ENCODE measurements at places on chromosomes 1 and 21.

DNA sequence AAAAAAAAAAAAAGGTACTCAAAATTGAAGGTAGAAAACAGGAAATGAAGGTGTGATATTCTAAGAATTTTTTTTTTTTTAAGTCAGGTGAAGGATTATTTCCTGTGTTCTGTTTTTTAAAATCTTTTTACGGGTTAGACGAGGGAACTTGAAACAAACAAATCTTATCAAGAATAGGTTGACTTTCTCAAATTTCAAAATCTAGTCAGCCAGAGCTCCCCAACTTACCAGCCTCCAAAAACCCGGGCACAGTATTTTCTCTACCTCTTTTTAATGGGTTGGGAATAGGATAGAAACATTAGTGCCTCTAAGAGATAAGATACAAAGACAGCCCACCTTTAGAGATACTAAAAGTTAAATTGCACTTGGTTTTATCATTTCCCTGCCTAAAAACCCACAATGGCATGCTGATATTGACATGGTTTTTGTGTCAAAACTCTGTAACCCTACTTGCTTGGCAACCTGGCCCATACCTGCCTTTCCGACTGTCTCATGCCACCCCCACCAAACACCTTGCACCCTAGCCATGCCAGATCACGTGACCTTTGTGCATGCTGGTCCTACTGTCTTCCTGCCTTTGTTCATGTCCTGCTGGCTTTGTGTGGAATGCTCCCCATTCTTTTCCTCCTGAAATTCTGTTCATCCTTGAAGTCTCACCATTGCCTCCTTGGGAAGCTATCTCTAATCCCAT, 4.2 kb downstream of the RCAN3 start:
- no peak for DNase-seq

DNA sequence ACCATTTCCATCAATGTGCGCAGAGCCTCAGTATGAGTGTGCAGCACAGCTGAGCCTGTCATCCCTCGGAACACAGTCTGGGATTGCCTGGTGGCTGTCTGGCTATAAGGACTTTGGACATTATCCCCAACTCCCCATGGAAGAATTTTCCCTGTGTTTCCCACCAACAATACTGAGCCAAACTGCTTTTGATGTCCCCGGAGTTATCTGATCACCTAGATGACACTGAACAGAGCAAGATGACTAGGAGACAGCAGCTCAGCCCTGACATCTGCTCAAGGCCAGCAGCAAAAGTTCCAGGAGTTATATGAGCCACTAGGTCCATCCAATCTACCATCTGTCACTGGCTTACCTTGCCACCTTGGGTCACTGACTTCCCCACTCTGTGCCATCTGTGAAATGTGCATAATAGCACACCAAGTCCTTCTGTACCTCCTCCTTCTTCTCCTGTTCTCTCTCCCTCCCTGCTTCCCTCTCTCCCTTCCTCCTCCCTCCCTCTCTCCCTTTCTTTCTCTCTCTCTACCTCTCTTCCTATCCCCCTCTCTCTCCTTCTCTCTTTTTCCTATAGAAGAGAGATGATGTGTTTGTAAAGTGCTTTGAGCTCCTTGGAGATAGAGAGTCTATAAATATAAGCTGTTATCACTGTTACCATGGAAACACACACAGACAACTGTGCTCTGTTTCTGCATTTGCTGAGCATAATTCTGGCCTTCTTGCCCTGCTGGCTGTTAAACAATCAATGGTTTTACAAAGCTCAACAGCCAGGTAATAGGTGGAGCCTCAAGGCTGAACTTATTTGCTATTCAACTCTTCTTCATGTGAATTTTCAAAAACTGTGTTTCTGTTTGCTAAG, 19.7 kb upstream of the ATP1B1 start:
- DNase-seq = no peak

DNA sequence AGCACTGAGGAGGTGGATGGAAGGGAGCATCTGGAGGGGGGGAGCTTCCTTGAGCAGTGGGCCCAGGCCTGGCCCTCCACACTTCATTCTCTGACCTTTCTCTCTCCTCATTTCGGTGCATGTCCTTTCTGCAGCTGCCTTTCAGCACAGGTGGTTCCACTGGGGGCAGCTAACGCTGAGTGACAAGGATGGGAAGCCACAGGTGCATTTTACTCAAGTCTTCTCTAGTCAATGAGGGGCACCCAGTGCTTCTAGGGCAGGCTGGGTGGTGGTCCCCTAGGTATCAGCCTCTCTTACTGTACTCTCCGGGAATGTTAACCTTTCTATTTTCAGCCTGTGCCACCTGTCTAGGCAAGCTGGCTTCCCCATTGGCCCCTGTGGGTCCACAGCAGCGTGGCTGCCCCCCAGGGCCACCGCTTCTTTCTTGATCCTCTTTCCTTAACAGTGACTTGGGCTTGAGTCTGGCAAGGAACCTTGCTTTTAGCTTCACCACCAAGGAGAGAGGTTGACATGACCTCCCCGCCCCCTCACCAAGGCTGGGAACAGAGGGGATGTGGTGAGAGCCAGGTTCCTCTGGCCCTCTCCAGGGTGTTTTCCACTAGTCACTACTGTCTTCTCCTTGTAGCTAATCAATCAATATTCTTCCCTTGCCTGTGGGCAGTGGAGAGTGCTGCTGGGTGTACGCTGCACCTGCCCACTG, 43.2 kb downstream of the YARS1 start:
- DNase-seq = no peak

- peak; percentile 71 for DNase-seq
These were observed 7.8 kb upstream of the PTTG1IP start for GRCh38 chr21:44881198-44881872.

DNA sequence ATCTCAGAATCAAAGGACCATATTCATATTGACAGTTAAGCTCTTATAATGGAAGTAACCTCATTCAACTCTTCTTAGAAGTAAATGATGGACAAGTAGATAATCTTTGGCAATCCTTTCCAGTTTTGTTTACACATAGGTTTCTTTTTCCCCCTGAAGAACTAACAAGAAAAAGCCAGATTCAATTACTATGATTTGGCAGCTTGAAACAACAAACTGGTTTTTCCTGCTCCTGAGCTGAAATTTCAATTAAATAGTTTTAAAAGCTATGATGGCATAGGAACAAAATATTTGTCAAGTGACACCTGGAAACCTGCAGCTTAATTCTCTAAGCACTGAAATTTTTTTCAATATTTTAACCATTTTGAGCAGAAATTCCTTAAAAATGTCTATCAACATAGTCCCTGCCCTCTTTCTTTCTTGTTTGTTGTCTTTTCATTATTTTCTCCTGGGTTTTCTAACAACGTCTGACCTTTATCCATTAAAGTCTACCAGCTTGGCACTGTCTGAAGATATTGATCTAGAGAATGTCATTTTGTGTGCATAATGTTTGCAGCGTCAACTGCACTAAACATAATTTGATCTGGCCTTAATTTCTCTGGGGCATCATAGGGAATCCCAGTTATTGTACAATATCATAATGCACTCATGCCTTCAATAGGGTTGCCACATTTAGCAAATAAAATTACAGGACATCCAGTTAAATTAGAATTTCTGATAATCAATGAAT, 4.0 kb upstream of the SLC35A3 start:
- no peak for DNase-seq

GRCh38 chr1:166133857-166134256, 32.9 kb downstream of the FAM78B start:
- DNase-seq = no peak

DNA sequence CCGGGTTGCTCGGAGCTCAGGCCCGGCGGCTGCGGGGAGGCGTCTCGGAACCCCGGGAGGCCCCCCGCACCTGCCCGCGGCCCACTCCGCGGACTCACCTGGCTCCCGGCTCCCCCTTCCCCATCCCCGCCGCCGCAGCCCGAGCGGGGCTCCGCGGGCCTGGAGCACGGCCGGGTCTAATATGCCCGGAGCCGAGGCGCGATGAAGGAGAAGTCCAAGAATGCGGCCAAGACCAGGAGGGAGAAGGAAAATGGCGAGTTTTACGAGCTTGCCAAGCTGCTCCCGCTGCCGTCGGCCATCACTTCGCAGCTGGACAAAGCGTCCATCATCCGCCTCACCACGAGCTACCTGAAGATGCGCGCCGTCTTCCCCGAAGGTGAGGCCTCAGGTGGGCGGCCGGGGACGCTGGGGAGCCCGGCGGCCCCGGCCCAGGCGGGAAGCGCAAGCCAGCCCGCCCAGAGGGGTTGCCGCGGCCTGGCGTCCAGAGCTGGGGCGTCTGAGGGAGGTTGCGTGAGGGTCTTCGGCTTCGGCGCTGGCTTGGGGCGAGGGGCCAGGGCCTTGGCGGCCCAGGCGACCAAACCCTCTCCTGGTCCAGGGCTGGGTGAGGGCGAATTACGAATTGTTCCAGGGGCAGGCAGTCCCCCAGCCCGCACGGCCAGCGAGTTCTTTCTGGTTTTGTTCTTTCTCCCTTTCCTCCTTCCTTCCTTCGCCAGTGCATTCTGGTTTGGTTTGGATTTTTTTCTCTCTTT, 805 bp downstream of the SIM2 start:
- no peak for DNase-seq

DNA sequence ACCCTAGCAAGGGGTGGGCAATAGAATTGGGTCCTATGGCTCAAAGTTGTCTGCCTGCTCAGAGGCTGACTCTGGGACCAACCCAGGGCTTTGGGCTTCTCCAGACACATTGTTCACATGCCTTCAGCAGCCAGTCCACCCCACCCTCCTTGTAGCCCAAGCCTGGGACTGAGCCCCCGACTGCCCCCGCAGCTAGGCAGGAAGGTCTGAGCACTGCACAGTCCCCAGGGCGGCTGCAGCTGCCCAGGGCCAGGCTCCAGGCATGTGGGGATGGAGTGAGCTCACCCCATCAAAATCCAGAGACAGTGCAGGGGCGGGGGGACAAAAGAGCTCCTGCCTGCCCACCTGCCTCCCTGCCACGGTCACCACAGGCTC, 35.6 kb downstream of the HSPG2 start:
- peak; percentile 94 for DNase-seq

DNA sequence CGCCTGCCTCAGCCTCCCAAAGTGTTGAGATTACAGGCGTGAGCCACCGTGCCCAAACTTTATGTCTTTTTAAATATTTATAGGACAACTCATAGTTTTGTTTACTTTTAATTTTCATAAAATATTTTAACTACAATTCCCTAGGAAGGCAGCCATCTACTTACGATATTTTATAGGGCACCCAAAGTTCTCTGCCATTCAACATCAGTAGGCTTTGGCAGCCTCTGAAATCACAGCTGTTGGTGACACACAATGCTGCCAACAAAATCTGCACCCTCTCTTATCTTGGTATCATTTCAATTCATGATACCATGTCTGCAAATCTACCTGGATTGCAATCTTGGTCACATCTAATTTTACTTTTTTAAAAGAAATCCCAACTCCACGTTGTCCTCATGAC, 27.1 kb upstream of the ERO1B start:
- no peak for DNase-seq

DNA sequence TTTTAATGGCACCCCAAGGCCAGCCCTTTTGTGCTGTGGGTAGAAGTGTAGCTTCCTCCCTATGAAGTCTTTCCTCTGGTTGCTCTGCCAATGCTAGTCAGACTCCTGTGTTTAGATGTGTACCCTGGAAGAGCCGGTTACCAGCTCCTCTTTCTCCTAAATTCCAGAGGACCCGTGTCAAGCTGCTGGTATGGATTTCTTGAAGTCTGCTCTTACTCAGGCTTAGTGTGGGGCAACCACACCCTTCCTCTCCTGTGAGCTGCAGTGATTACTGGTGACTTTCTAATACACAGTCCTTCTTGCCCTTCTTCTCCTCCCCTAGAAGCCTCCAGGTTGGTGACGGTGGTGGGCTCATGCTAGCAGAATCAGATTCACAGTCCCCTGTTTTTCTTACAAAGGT, 74.1 kb upstream of the AKT3 start:
- DNase-seq = peak; percentile 77

DNA sequence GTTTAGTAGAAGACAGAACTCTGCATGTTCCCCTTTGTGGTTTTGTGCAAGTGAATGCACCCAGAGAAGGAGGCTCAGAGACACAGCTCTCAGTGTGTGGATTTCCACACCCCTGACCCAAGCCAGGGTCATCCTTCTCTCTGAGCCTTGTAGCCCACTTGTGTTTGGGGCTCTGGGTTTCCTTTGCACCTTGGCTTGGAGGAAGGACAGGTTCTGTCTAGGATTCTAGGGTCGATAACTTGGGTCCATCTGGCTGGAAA, 27.2 kb downstream of the MYOG start:
- no peak for DNase-seq

GRCh38 chr1:11485191-11485590, 6.2 kb downstream of the DISP3 start:
- no peak for DNase-seq

DNA sequence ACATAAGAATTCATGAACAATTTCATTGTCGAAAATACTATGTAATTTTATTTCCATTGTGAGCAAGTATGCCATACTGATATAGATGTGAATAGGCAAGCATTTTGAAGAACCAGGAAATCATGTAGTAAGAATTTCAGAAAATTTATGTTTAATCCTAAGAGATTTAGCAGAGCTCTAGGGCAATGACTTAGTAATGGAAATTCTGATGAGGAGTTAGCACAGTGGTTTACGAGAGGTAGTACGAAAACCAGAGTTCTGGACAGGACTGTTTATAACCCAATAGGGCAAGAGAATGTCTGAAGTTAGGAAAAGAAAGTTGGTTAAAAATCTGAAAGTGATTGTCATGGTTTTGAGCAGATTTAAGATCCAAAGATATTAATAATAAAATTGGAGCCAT, 439.6 kb upstream of the DEPDC1 start:
- DNase-seq = no peak

- no peak for DNase-seq
These were observed 329.3 kb downstream of the DSCAM start for GRCh38 chr21:40517646-40518045.

DNA sequence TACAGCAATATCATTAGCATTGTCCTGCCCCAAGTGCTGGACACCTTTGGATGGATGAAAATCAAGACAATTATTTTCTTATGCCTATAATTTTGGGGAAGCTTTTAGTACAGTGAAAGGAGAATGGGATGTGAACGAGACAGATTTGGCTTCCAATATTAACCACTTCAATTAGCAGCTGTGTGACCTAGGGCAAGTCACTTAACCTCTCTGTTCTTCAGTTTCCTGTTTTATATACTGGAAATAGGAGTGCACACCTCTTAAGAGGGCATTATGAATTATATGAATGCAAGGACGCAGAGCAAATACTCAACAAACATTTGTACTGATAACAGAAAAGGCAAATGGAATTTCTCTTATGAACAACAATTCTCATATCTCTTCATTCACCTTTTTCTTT, 18.5 kb downstream of the CYP2J2 start:
- DNase-seq = no peak

DNA sequence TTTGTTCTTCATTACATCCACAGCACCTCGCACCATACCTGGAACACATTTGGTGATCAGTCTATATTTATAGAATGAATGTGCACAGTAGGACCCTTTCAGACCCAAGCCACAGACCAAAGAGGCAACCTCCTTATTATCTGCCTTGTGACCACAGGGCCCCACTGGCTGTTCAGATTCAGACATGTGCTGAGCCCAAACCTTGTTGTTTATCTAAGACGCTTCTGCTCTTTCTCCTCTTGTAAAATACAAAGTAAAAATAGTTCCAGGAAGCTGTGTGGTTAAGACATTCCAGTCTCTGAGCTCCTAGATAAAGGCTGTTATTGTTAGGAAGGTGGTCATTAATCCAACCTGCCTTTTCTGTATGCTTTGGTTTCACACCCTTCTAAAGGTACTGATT, 3.6 kb upstream of the SCMH1 start:
- DNase-seq = no peak

- no peak for DNase-seq
These were observed 107.9 kb downstream of the SUSD4 start for GRCh38 chr1:223256034-223256433.

Measured in AG20443 (cell line).